ENCODE measurements at places on chromosomes 6 and 20.

GRCh38 chr6:138378463-138378862, 758 bp downstream of the SMIM28 start:
- no peak for DNase-seq

- no peak for DNase-seq
Measured at GRCh38 chr6:149900620-149901443, 2.9 kb upstream of the RAET1E start.

DNA sequence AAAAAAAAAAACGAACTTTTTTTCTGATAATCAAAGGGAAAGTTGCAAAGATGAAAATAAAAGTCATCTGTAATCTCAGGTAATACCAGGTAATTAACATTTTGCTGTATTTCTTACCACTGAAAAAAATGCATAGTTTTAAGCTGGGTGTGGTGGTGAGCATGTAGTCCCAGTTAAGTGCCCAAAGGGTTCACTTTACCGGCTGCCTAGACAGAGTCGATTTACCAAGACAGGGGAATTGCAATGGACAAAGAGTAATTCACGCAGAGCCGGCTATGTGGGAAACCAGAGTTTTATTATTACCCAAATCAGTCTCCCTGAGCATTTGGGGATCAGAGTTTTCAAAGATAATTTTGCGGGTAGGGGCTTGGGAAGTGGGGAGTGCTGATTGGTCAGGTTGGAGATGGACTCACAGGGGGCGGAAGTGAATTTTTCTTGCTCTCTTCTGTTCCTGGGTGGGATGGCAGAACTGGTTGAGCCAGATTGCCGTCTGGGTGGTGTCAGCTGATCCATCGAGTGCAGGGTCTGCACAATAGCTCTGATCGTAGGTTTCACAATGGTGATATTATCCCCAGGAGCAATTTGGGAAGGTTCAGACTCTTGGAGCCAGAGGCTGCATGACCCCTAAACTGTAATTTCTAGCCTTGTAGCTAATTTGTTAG, 51.9 kb downstream of the RPF2 start:
- DNase-seq: no peak

- no peak for DNase-seq
Measured at GRCh38 chr20:35363190-35363589, 48.6 kb downstream of the UQCC1 start.

GRCh38 chr20:54268941-54269340, 61.1 kb downstream of the PFDN4 start:
- DNase-seq: no peak

- no peak for DNase-seq
Measured at GRCh38 chr6:168231393-168231957, 88.1 kb downstream of the DACT2 start.

DNA sequence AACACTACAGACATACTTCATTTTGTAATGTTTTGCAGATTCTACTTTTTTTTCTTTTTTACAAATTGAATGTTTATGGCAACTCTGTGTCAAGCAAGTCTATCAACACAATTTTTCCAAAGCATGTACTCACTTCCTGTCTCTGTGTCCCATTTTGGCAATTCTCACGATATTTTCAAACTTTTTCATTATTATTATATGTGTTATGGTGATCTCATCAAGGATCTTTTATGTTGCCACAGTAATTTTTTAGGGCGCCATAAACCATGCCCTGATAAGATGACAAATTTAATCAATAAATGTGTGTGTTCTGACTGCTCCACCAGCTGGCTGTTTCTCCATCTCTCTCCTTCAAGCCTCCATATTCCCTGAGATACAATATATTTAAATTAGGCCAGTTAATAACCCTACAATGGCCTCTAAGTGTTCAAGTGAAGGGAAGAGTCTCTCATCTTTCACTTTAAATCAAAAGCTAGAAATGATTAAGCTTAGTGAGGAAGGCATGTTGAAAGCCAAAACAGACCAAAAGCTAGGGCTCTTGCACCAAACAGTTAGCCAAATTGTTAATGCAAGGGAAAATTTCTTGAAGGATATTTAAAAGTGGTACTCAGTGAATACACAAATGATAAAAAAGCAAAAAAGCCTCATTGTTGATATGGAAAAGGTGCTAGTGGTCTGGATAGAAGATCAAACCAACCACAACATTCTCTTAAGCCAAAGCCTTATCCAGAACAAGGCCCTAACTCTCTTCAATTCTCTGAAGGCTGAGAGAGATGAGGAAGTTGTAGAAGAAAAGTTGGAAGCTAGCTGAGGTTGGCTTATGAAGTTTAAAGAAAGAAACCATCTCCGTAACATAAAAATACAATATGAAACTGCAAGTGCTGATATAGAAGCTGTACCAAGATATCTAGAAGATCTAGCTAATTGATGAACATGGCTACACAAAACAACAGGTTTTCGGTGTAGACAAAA, 194.4 kb upstream of the TAB2 start:
- DNase-seq: no peak

DNA sequence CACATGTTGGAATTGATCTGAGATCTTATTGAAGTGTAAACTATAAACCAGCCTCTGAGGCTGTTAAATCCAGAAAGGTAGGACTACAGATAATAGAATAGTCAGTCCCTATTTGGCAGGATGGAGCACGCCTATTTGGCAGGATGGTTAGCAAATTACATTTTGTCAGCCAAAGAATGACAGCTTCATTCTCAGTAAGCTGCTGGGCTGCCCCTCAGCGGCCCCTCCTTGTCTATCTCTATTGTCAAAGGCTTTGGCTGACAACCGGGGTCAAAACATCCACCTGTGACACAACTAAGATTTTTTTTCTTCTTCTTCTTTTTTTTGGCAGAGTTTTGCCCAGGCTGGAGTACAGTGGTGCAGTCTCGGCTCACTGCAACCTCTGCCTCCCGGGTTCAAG, 123.4 kb upstream of the ECI2 start:
- DNase-seq: no peak

DNA sequence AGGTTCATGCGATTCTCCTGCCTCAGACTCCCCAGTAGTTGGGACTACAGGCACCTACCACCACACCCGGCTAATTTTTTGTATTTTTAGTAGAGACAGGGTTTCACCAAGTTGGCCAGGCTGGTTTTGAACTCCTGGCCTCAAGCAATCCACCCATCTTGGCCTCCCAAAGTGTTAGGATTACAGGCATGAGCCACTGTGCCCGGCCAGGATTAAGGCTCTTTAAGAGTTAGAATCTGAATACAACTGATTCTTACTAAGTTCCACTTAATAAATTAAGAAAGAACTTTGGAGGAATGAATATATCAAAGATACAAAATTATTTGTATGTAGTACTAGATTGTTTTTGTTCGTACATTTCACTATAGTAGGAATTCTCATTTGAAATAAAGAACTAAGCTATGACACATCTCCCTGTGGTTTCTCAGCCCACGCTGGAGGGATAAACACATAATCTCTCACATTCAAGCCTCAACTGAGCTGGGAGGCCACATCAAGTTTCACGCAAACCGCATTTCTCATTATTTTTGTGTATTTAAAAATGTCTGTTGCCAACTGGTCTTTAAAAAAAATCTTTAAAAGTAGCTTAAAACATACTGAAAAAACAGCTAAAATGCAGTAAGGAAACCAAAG, 34.2 kb downstream of the DTNBP1 start:
- DNase-seq: no peak

Measured in renal pelvis (tissue), 12 donors.